ENCODE measurements at places on chromosomes 3 and 15.
A peak's percentile ranks its signal among the peaks of the same experiment; 100 is the strongest.

GRCh38 chr3:17850448-17850847 lies 108.0 kb upstream of the TBC1D5 start:
- no peak for DNase-seq

DNA sequence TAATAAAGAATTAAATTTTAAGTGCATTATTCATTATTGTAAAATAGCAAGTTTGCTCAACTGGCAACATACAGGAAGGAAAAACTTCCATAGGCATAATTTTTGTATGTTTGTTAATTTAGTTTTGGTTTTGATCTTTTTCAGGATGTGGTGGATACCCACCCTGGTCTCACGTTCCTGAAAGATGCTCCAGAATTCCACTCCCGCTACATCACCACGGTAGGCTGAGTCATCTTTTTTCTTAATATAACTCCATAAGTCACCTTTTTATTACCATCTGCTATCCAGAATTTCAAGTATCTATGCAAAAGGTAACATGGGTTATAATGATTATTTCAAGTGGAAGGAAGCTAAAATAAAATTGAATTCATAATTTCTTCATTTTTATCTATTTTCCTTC lies 104.8 kb downstream of the PPP2R3A start:
- no peak for DNase-seq

DNA sequence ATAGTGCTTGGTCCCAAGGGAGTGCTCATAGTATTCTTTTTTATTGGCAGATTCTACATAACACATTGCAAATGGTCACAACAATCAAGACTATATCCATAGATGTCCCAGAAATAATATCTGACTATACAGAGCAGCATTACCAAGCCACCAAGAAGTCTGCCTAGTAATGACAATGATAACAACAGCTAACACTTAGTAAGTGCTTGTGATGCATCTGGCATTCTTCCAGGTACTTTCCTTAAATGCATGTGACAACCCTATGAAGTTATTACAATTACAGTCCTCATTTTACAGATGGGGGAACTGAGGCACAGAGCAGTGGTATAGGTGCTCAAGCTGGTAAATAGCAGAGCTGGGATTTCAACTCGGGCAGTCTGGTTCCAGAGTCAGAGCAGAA lies 49.6 kb upstream of the ICE2 start:
- DNase-seq = no peak

DNA sequence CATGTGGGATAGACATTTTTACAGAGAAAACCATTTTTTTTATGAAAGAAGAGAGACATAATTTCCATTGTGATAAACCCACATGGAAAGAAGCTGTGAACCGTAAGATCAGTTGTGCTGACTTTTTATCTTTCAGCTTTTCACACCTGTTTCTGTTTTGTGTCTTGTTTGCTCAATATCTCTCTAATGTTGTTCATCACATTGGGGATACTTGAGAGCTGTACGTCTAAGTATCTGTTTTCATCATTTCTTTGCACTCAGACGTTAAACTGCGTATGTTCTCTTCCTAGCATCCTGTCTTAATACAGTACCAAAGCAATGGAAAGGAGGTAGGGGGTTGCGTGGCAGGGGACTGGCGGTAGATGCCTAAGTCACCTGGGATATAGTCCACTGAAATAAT lies 449.0 kb downstream of the NAALADL2 start:
- no peak for DNase-seq

DNA sequence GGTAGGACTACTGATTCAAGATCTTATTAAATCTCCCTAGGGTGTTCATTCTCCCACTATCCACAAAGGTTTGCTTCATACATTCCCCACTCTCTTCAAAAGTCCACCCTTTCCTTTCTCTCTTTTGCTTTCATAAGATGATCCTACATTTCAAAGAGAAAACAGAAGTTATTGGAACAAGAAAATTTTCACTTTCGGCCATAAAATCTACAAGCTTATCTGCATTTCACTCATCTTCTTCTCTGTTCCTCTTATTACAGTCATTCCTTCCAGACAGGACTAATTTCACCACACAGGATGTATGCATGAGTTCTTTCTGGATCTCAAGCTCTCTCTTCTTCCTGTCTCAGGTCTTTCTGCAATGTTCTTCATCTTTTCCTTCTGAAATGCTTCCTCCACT lies 238.7 kb downstream of the ISL2 start:
- peak; percentile 13 for DNase-seq

DNA sequence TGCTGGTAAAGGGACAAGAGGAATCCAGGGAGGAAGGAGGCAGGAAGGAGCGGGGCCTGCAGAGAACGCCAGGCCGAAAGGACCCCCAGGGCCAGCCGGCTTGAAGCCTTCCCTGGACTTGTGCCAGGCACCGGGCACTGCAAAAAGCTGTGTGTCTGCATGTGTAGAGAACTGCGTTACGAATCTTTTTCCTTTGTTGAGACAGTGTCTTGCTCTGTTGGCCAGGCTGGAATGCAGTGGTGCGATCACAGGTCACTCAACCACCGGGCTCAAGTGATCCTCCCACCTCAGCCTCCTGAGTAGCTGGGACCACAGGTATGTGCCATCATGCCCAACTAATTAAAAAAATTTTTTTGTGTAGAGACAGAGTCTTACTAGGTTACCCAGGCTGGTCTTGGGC lies 17.0 kb upstream of the MUC4 start:
- DNase-seq = no peak

DNA sequence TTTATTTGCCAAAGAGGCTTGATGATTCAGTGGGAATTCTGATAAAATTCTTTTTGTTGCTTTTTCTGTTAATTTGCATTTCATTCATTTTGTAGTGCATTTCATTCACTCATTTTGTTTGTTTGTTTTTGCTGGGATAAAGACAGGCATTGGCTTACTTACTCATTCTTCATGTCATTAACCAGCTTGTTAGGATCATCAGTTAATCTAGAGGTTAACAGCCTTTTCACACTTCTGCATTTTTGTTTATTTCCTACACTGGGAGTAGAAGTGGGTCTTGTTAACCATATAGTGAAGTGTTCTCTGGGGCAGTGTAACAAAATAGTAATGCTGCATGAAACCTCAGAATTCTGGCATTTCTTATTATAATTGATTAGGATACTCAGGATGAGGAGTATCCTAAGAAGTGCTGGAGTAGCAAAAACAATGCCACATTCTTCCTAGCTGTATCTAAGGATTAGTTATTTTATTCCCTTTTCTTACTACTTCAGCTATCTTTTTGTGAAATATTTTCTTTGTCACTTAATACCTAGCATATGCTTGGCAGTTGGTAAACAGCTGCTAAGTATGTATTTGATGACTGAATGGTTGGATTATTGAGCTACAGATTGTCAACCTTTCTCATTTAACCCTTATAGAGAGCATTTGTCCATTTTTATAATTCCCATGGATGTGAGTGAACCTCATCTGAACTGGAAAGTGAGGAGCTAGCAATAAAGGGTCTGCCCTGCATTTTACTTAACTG lies 135.7 kb upstream of the LRRFIP2 start:
- DNase-seq = no peak

DNA sequence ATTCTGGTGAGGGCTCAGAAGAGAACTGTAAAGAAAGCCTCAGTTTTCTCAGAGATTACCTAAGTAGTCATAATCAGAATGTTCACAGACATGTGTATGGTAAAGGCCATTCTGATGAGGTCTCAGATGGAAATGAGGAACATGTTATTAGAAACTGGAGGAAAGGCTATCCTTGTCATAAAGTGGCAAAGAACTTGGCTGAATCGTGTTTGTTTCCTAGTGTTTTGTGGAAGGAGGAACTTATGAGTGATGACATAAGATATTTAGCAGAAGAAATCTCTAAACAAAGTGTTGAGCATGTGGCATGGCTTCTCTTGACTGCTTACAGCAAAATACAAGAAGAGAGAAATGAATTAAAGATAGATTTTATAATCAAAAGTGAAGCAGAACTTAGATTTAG lies 12.8 kb upstream of the KLHL40 start:
- no peak for DNase-seq

DNA sequence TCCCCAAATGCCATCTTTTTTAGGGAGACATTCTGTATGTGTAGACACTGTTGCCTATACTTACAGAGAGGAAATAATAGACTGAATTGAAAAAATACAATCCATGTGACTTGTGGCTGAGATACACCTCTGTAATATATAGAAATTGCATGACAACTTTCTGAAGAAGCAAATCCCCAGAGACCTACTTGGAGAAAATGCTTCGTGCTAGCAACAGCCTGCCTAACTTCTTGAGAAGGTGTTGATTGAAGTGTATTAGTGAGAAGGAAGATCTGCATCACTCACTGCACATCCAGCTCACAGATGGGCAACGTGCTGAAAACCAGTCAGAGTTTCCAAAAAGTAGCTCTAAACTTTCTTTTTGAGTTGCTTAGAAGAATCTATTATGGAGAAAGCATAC lies 404.1 kb downstream of the EPHB1 start:
- no peak for DNase-seq

GRCh38 chr15:60363087-60363549 lies 34.7 kb downstream of the ANXA2 start:
- no peak for DNase-seq

DNA sequence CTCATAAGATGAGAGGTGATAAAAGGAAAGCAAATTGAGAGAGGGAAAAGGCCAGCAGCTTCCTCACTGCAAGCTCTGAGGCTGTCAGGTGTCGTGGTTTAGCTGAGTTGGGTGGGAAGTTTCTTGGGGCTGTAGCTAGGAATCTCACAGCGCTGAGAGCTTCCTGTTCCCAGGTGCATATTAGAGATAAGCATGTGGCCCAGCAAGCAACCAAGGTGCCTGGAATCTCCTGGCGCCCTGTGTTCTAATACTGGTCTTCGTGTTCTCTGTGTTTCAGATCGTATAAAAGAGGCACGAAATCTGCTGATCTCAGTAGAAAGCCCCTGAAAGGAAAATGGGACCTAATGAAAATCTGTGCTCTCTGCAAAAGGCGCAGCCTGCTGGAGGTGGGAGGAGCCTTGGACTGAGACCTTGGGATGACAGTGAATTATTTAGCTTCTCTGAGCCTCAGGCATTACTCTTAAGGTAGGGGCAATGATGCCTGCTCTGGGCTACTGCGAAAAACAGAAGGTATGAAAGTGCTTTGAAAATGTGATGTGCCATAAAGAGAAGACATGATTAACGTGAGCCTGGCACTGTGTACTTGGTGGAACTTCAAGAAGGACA lies 499.9 kb downstream of the TBL1XR1 start:
- DNase-seq = no peak

DNA sequence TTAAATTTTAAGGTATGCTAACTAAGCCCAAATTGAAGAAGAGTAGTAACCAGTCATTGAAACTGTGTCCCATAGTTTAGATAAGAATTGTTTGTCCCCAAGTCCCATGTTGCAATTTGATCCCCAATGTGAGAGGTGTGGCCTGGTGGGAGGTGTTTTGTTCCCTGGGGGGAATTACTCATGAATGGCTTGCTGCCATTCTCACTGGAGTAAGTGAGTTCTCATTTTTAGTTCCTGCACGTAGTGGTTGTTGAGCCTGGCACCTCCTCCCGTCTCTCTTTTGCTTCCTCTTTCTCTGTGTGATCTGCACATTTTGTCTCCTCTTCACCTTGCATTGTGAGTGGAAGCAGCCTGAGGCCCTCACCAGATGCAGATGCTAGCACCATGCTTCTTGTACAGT lies 1271.0 kb downstream of the NSUN3 start:
- DNase-seq = no peak

DNA sequence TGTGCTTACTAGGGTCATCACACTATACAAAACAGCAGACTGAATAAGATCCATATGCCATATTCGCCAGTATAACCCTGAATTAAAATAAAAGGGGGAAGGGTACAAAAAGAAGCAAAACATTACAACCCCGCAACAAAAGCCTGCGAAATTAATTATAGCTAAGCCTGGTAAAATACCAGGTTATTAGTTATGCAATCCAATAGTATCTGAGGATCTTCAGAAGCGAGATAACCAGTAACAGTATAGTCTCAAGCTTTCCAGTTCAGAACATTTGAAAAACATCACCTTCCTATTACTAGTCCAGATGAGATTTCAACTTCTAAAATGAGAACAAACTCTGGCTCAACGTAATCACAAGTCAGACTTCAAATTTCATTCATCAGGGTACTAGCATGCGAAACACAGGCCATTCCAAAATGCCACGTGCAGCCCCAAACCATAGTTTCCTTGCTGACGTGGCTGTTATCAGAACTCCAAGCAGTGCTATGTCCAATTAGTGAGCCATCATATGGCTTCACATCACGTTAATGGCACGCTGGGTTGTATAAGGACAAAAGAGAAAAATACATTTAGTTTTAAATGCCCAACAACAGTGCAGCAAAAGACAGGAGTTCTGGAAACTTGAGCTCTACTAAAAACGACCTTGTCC lies 1.1 kb downstream of the SSR3 start:
- no peak for DNase-seq
